ENCODE measurements at places on chromosomes 4 and X.
A peak's percentile ranks its signal among the peaks of the same experiment; 100 is the strongest.

- DNase-seq: no peak
Measured at GRCh38 chr4:122775039-122775438, 42.5 kb downstream of the BBS12 start.

DNA sequence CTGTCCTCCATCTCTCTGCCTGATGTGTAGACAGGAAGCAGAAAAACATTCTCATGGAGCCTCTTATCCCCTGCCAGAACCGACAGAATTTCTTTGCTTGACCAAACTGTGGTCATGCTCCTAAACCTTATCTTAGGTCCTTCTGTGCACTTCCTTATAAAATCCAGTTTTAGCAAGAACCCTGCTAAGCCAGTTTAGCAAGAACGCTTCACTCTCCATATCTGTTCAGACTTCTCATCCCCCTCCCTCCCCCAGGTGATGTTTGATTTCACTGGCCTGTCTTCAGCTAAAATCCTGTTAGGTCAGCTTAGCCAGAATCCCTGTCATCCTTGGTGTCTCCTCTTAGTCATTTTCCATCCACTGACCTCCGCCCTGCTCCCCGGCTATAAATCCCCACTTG is 1130.9 kb upstream of the PRKX start:
- no peak for DNase-seq

- DNase-seq: peak; percentile 30
Measured at GRCh38 chrX:19887911-19888879, 795 bp upstream of the SH3KBP1 start.

DNA sequence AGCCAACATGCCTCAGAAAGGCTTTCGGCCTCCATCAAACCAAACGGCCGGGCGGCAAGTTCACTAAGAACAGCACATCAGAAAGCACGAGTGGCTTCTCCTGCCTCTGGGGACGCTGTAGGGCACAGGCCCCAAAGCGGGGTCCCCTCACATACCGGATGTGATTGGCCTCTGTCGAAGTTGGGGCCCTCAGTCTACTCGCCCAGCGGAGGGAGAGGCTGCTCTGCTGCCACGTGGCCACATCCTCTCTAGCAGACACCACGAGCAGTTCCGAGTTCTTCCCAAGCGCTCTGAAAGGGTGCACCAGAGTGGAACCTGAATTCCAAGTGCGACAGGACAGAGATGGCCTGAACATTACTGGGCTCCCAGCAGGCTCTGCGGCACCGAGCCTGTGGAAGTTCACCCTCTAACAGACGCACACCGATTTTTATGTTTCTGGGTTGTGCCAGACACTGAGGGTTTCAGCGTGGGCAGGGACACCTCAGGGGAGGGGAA is 21.1 kb downstream of the NOP14 start:
- DNase-seq: no peak

DNA sequence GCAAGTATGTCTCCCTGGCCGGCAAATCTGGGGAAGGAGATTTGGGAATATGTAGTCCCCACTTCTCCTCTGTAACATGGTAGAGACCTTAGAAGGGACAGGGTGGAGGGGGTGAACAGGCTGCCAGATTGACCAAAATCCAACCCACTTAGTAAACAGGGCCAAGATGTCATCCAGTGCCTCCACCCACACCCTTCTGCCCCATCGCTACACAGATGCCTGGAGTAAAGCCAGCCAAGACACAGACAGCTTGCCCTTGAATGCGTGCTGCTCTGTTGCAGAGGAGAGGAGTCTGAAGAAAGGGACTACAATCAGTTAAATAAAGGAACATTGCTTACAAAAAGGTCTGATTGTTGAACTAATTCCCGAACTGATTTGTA is 160.1 kb upstream of the LDB2 start:
- DNase-seq: no peak

GRCh38 chr4:92447255-92447905 is 143.6 kb downstream of the GRID2 start:
- DNase-seq: no peak

GRCh38 chrX:35458142-35458541 is 340.0 kb upstream of the MAGEB16 start:
- no peak for DNase-seq

DNA sequence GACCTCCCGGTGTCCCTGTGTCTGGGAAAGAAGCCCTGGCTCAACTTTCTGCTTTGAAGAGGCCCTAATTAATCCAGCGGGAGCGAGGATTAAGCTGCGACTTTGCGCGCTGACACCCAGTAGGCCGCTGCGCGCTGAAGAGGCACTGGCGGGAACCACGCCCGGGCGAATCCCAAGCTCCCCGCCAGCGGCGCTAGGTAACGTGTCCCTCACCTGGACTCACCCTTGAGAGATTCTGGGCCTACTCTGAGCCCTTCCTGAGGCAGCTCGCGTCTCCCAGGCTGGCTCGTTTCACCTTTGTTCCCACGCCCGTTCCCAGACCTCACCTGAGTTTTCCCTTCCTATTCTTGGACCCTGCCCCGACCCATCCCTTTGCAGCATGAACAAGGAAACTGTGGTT is 616 bp upstream of the KLHL34 start:
- DNase-seq: no peak

- no peak for DNase-seq
Measured at GRCh38 chrX:40012039-40012867, 85.5 kb downstream of the BCOR start.

DNA sequence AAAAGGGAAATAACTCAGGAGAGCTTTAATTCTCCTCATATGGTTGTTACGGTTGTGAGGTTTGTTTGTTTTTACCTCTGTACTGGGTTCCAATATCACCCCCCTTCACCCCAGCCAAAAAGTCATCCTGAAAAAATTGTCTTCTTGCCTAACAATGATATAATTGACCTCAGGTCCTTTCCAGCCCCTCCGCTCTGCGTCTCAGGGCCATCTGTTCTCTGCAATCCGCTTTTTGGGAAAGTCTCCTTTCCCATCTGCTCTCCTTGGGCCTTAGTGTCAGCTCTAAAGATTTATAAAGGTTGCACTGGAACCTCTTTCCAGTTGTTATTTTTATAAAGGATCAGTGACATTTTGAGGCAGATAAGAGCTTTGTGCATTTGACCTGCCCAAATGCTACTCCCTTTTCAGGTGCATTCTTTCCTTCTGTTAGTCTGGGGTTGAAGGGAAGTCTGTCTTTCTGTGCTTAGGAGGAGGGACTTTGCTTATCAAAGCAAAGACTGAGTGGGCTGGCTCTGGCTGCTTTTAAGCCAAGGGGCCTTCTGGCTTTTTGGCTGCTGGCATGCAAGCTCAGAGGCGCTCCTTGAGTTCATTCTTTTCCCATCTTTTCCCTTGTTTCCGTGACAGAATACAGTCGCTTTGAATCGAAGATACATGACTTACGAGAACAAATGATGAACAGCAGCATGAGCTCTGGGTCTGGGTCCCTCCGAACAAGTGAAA is 34.1 kb downstream of the DLG3 start:
- no peak for DNase-seq

GRCh38 chr4:138919094-138919936 is 96.3 kb upstream of the NOCT start:
- no peak for DNase-seq

Data from CD8-positive, alpha-beta T cell (primary cell).